ENCODE measurements at places on chromosomes 2 and 18.

- no peak for DNase-seq
Observed at GRCh38 chr2:182393270-182393760, 33.5 kb downstream of the PDE1A start.

- no peak for DNase-seq
Observed at GRCh38 chr2:195995499-195995898, 73.1 kb downstream of the DNAH7 start.

GRCh38 chr2:29238497-29238896 is 123.3 kb downstream of the CLIP4 start:
- no peak for DNase-seq

DNA sequence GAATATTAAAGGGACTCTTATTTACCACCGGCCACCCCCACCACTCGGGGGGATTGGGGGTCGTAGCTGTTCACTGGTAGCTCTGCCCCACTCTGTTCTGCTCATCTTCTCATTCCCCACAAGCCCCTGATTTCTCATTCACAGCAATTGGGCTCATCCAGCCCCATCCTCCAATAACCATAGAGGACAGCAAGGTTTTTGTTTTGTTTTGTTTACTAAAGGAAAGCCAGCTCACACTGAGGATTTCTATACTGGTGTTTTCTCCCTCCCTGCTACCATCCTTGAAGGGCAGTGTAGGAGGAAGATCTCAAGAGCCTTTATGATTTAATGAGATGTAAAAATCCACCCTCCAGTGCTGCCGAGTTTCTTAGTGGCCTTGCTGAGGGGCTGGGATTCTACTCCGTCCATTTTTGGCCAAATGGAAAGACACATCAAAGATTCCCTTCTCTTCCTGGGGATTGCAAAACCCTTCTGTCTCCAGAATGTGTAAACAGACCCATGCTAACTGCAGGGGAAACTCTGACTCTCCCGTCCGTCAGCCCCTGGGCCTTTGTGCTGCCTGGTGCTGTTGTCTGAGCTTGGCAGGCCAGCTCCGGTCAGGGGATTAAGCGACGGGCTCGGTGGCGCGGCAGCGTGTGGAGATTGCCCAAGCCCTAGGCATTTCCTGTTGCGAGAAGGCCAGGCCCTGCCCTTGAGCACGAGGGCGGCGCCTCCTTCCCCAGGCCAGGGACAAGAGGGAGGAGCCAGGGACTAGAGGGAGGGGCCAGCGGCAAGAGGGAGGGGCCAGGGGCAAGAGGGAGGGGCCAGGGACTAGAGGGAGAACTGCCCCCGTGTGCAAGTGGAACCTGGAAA is 165.0 kb downstream of the ANTXR1 start:
- DNase-seq = no peak

DNA sequence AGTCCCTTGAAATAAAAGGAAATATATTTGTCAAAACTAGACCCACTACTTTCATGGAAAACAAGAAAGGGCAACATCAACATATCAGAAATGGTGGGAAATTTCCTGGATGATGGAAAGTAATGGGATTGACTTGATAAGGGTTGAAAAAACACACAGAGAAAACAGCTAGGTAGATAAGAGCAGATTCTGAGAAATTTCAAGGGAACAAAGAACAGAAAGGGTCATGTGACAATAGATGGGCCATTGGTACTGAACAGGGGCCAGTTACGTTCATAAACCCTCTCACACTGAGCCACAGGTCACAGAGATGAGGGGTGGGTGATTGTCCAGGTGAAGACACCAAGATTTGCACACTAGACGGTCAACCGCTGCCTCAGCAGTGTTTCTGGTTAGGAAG is 98.7 kb downstream of the QPCT start:
- DNase-seq = no peak

GRCh38 chr18:61898640-61899101 is 5.9 kb upstream of the RNF152 start:
- DNase-seq = no peak

DNA sequence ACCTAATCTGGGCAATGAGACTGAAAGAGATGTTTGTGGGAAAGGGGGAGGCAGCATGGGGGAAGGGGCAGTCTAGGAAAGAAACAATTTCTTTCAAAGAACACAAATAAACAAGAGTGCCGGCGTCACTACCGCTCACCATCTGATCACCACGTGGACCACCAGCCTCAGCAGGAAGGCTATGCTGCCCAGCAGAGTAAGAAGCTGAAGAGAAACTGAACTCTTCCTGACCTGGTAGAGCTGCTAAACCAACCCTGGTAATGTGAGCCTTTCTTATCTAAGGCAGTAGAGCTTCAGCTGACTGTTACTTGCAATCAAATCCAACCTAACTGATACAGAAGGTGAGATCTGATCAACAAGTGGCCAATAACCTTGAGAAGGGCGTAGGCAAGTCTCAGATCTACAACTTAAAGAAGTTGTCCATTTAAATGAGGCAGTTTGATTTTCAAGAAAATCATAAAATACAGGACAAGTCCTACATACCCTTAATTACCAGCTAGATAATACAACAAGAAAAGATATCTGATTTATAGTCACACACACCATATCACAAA is 44.2 kb upstream of the SPTBN1 start:
- DNase-seq = no peak

Data from NCI-H2029 (cell line).